Activated CD8-positive, alpha-beta memory T cell treated with anti-CD3 and anti-CD28 coated beads for 48 hours (primary cell): ENCODE measurements at places on chromosomes 2 and 18.

DNA sequence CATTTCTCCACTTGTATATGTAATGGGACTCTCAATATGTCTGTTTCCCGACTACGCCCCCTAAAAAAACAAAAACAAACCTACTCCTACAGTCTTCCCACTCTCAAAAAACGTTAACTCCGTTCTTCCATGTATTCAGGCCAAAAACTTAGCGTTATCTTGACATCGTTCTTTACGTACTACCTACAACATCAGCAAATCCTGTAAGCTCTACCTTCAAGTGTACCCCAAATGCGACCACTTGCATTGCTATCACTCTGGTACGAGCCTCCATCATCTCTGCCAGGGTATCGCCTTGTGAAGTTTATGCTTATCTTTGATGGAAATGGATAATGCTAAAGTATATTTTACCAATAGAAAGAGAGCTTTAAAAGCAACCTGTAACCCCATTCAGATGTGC is 479 bp downstream of the GPATCH11 start:
- DNase-seq = no peak

GRCh38 chr2:70923378-70924015 is 12.2 kb upstream of the ATP6V1B1 start:
- DNase-seq = no peak

GRCh38 chr18:21997207-21998143 is 171.9 kb upstream of the GATA6 start:
- DNase-seq = no peak

GRCh38 chr2:2507417-2507997 is 176.4 kb upstream of the MYT1L start:
- no peak for DNase-seq

GRCh38 chr2:177998006-177998405 is 74.6 kb downstream of the PDE11A start:
- no peak for DNase-seq

DNA sequence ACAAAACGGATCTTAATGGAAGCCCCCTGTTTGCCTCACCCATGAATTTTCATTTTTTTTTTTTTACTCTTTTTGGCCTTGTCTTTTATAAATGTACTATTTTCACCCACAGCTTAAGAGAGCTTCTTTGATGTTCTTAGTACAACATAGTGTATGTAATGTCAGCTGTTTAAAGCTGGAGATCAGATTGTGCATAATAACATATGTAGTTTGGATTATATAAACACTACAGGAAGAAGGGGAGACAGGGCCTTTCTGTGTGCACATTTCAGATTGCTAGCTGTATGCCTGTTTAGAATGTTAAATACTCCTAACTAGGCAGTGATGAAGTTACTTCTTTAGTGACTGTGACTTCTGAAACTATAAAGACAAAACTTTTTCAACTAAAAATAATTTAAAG is 2.1 kb upstream of the TANC1 start:
- DNase-seq = no peak

- no peak for DNase-seq
These were observed 50.8 kb upstream of the FANCL start for GRCh38 chr2:58291726-58292438.

DNA sequence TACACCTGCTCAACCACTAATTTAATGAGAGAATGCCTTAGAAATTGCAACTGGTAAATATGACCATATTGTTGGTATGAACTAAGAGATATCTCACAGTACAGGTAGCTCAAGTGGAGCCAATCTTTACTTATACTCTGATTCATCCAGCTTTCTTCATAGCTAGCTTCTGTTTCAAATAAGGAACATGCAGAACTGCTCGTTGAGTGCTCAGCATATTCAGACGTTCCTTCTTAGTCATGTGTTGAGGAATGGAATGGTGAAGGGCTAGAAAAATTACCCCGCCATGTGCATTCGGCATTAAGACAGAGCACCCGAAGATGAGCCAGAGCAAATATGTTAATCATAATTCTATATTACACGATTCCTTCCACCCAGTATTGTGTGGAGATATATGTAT is 144.0 kb upstream of the VRK2 start:
- no peak for DNase-seq

DNA sequence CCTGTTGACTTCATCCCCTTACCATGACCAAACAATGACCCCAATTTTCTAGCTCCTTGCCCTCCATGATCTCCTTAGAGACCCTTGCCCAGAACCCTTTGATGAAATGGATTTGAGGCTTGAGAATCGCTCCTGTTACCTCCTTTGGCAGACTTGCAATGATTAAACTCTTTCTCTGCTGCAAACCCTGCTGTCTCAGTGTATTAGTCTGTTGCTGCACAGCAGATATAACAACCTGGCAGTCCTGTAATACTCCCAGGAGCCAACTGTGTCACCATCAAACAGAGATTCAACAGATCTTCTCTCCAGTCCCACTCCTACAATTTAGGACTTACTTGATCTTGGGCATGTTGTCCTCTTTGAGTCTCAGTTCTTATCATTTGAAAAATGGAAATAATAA is 242.9 kb downstream of the HRH4 start:
- DNase-seq = no peak

- no peak for DNase-seq
These were observed 29.0 kb downstream of the PHLPP1 start for GRCh38 chr18:62744076-62744968.

- no peak for DNase-seq
These were observed 1.3 kb upstream of the TBC1D8 start for GRCh38 chr2:101152272-101153076.

- DNase-seq = no peak
These were observed 129.1 kb downstream of the NRP2 start for GRCh38 chr2:205811387-205811786.

GRCh38 chr2:126085011-126085795 is 570.8 kb upstream of the GYPC start:
- no peak for DNase-seq

GRCh38 chr2:20880221-20880771 is 57.4 kb upstream of the LDAH start:
- DNase-seq = no peak

- DNase-seq = no peak
These were observed 63.3 kb downstream of the TGOLN2 start for GRCh38 chr2:85264471-85264870.

- no peak for DNase-seq
These were observed 257.2 kb upstream of the CHAC2 start for GRCh38 chr2:53510401-53510800.

GRCh38 chr18:44041553-44041952 is 639.1 kb upstream of the SETBP1 start:
- no peak for DNase-seq

DNA sequence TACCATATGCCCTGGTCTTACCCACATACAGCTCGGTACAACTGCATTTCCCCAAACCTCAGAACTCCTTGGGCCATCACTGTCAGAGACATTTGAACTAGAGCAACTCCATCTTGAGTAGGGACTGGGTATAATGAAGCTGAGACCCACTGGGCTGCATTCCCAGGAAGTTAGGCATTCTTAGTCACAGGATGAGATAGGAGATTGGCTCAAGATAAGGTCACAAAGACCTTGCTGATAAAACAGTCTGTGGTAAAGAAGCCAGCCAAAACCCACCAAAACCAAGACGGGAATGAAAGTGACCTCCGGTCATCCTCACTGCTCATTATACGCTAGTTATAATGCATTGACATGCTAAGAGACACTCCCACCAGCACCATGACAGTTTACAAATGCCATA is 131.3 kb downstream of the PIK3C3 start:
- no peak for DNase-seq

DNA sequence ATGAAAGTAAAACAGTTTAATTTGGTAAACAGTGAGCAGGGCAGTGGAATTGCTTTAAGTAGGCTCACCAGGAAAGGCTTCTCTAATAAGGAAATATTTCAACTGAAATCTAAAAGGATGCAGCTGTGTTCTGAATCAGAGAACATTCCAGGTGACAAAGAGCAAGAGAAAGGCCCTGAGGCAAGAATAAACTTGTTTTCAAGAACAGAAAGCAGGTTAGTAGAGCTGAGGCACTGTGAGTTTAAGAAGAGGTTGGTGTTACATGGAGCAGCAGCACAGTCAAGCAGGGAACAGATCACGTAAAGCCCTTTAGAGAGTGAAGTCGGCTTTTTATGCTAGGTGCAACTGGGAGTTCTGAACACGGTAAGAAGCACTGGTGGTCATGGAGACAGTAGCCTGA is 57.0 kb upstream of the SCN1A start:
- DNase-seq = no peak

DNA sequence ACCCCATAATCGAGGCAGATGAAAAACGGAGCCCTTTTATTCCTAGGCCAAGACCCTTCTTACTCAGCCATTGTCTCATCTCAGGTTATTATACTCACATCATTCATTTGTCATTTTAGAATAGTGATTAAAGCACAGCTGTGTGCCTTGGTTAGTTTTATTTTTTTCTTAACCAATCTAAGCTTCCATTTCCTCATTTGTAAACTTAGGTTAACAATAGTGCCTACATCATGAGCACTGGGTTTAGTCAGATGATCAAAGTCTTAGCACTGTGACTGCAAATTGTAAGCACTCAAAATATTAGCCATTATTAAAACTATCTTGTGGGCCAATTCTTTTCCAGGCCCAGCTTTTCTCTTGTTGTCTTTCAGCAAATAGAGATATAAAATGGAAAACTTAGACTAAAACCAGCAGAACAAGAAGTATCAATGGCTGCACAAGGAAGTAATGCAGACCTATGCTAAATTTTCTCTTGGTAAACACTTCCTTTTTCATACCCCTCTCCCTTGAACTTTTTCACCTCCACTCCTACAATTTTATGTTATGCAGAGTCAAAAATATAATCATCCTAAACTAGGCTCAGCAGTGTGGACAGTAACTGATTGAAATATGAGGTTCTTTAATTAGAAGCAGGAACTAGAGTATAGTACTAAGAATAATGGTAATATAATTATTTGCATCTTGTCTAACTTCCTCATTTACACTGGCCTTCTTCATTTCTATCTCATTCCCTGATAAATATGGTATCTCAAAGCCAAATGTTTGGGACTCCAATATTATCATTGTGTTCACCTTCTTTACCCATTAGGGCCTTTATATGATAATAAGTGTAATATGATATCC is 21.5 kb upstream of the GALNT3 start:
- no peak for DNase-seq

DNA sequence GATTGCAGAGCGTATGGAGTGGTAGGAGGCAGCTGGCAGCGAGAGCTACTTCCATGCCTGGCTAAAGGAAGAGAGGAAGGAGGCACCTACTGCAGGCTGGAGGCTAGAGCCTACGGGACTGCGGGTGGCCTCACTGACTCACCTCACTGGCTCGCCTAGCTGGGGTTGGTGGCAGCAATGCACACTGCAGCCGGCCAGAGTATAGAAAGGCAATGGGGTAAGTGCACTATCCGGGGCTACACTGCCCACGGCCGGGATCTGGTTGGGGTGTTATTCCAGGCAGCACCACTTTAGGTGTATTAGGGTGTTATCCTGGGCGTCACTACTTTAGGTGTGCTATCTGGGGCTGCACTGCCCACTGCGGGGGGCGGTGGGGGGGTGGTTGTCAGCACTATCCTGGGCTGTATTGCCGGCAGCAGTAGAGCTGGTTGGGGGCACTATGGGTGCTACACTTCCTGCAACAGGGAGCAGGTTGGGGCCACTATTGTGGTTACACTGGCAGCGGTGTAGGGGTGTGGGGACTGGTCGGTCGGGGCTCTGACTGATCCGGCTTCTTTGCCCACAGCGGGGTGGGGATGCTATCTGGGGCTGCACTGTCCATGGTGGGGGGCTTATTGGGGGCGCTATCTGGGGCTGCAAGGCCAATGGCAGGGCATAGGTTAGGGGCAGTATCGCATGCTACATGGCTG is 33.3 kb upstream of the ANKRD62 start:
- DNase-seq = no peak

GRCh38 chr2:20178249-20178607 is 46.7 kb downstream of the SDC1 start:
- no peak for DNase-seq

DNA sequence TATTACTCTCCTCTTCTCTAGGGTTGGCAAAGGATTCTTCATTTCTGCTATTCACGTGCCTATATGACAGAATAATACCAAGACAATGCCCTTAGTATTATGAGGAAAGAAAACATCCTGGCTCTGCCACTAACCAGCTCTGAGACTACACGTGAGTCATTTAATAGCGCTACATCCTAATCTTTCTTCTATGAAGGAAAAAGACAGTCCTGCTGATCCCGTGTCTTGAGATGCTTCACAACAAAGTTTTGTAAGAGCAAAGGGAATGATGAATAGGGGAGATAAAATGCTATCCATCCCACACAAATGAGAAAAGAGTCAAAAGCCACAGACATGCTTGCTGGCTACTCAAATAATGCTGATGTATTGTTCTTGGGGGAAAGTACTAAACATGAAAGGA is 152.8 kb downstream of the PID1 start:
- DNase-seq = no peak

DNA sequence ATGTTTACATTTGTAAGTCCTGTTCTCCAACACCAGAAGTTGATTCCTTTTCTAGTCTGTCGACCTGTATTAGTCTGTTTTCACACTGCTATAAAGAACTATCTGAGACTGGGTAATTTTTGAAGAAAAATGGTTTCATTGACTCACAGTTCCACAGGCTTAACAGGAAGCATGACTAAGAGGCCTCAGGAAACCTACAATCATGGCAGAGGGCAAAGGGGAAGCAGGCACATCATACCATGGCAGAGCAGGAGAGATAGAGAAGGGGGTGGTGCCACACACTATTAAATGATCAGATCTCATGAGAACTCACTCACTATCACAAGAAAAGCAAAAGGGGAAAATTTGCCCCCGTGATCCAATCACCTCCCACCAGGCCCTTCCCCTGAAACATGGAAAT is 112.8 kb upstream of the MAP3K20 start:
- no peak for DNase-seq

DNA sequence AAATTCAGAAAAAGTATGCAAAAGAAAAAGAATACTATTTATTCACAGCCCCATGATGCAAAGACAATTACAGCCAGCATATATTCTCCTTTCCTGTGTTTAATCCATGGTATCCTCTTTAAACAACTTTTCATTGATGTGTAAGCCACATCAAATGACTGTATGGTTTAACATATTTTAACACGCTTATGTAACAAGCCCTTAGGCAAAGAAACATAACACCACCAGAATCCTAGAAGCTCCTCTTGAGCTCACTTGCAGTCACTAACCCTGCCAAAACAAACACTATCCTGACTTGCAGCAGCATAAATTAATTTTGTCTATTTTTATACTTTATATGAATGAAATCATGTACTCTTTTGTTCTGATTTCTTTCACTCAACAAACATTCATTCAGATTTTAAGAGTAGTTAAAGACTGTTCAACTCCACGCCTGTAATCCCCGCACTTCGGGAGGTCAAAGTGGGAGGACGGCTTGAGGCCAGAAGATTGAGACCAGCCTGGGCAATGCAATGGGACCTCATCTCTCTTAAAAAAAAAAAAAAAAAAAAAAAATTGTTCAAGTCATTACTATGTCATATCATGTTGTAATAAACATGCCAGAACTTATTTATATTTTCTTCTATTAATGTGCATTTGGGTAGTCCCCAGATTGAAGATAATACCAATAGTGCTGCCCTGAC is 226.3 kb downstream of the NBAS start:
- DNase-seq = no peak

DNA sequence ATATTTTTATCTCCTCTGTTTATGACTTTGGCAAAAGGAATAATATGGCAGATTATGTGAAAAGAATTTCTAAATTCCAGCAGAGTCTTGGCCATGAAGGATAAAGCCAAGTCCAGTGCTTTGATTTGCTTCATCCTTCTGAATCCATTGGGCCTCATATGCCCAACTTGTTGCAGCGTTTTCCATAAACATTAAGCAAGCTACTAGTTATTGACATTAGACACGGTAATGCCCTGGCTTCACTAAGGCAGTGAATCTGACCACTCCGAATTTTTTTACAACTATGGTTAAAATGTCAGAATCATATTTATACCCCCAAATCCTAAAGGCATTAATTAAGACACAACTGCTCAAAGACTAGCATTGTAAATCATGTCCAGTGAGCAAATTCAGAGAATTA is 79.8 kb downstream of the MAPRE2 start:
- DNase-seq = no peak
